ENCODE measurements at places on chromosomes 11 and 22.

GRCh38 chr11:104672897-104673296 lies 225.4 kb downstream of the CASP12 start:
- DNase-seq: no peak

- no peak for DNase-seq
These were observed 25.3 kb downstream of the PRCP start for GRCh38 chr11:82874646-82875523.

GRCh38 chr11:77791301-77791700 lies 29.2 kb downstream of the RSF1 start:
- no peak for DNase-seq

GRCh38 chr11:66126808-66127555 lies 56.9 kb downstream of the PACS1 start:
- no peak for DNase-seq

DNA sequence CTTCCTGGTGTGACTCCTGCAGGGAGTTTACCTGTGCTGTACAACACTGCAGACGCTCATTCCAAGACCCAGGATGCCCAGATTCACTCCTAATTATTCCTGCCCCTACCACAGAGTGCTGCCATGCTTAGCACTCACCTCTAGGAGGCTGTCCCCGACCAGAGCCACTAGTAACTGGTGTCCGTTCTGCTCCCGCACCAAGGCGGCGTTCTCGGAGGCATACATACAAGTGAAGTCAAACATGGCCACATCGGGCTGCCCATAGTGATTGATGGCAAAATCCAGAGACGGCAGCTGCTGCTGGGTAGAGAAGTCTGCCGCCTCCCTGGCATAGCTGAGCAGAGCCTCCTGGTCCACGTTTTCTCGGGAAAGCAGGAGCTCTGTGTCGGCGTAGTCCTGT lies 122.3 kb upstream of the BID start:
- DNase-seq: no peak

- no peak for DNase-seq
These were observed 1.2 kb upstream of the APOBEC3C start for GRCh38 chr22:39012533-39013511.

GRCh38 chr11:34305193-34305592 lies 52.6 kb downstream of the ABTB2 start:
- no peak for DNase-seq

GRCh38 chr11:120546312-120547205 lies 35.0 kb downstream of the GRIK4 start:
- peak; percentile 89 for DNase-seq

GRCh38 chr11:122042981-122043380 lies 73.0 kb downstream of the BLID start:
- no peak for DNase-seq
